ENCODE measurements at places on chromosomes 3 and 15.

DNA sequence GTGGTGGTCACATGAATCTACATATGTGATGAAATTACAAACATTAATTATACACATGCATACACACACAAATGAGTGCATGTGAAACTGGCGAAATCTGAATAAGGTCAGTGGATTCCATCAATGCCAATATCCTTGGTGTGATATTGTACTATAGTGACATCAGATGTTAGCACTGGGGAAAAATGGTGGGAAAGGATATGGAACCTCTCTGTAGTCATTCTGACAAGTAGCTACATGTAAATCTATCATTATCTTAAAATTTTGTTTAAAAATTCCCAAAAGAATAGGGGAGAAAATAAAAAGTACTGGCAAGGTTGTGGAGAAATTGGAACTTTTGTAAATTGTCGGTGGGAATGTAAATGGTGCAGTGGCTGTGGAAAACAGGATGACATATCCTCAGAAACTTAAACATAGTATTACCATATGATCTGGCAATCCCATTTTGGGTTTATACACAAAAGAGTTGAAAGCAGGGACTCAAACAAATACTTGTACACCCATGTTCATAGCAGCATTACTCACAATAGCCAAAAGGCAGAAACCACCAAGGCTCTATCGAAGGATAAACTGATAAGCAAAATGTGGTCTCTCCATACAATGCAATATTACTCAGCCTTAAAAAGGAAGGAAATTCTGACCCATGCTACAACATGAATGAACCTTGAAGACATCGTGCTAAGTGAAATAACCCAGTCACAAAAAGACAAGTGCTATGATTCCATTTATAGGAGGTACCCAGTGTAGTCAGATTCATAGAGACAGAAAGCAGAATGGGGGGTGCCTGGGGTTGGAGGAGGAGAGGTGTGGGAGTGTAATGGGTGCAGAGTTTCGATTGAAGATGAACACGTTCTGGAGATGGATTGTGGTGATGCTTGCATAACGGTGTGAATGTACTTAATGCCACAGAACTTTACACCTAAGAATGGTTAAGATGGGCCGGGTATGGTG, 25.3 kb upstream of the HRH1 start:
- DNase-seq, result no peak

GRCh38 chr3:117887901-117888300, 1146.7 kb downstream of the IGSF11 start:
- DNase-seq, result no peak

- no peak for DNase-seq
These were observed 380.2 kb downstream of the ULK4 start for GRCh38 chr3:41581700-41582099.

GRCh38 chr3:132288357-132288756, 28.9 kb upstream of the ACP3 start:
- DNase-seq, result no peak

DNA sequence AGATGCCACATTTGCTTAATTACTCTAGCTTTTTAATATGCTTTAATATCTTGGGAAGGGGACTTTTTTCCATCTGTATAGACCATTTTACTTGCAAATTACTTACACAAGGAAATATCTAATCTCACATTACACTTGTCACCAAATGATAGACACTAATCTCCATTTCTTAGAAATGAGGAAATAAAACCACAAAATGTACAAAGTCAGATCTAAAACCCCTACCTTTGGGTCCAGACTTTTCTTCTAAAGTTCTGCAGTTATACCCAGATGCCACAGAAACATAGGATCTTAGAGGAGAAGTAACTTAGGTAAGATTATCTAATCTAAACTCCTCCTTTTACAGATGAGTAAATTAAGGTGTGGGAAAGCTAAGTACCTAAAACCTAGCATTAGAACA, 44.3 kb downstream of the CD200R1L start:
- DNase-seq, result no peak

DNA sequence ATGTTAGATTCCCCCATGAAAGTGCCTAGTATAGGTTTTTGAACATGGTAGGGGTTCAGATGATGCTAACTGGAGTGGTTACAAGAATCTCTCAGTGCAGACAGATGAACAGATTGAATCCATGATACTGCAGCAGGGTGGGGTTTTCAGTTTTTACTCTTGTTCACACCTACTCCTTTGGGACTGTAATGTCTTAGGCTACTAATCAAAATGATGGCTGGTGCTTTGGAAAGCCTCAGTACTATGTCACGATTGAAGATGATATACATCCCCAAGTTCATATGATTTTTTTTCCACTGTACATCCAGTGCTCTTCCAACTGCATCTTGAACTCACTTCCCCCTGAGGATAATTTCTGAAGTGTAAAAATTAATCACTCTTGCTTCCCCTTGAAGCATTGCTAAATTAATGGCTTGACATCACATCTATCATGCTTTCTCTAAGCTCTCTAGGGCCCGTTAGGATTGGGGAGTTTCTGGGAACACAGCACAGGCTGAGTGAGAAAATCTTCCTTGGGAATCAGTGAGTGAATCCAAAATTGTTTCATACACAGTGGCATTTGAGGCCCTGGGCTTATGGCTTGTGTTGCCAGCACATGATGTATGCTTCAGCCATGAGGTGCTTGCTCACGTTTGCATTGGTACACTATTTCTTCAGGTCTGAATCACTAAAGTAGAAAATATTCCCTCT, 115.0 kb upstream of the TPRG1 start:
- no peak for DNase-seq

DNA sequence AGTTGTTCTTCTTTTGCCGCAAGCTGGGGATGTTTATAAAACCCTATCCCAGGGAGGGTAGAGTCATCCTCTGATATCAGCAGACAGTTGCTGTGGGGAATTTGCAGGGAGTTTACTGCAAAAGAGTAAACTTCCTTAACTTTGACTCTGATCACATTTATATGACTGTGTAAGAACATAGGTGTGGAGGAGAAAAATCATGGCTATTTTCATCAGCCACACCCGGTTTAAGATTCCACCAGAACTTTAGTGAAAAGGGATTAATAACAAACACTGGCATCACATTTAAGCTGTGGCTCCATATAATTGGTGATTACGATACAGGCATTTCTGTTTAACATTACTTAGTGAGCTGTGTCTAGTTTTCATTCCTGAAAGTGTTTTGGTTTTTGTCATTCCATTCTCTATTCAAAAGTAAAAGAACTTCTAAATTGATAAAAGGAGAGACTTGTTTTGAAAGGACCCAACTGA, 143.1 kb downstream of the MYLK start:
- DNase-seq, result no peak

- DNase-seq, result no peak
These were observed 492.7 kb downstream of the NTRK3 start for GRCh38 chr15:87763837-87764236.

GRCh38 chr3:188270423-188270972, 116.5 kb downstream of the LPP start:
- DNase-seq, result no peak

GRCh38 chr3:168581771-168582225, 486.1 kb upstream of the GOLIM4 start:
- no peak for DNase-seq

GRCh38 chr3:171753665-171754408, 56.4 kb downstream of the PLD1 start:
- DNase-seq, result no peak

GRCh38 chr3:124033360-124034015, 41.6 kb upstream of the ROPN1 start:
- no peak for DNase-seq
